ENCODE measurements at places on chromosomes 11 and 22.

- no peak for DNase-seq
These were observed 83.6 kb downstream of the PIWIL4 start for GRCh38 chr11:94650756-94651155.

DNA sequence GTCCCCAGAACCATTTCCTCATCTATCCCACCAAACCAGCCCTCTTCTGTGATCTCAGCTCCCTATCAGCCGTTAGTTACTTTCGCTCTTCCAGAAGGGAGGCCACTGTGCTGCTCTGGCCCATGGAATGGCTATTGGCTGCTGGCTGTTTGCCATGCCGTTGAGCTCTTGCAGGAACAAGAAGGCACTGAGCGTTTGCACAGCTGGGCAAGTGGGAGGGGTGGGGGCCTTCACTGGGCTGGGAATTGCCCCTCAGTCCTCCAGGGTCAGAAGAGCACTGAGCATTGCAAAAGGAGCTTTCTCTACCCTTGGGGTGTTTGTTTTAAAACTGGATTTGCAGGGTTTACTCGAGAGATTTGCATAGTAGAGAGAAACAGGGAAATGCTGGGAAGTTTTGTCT is 129.0 kb upstream of the PARVA start:
- no peak for DNase-seq

DNA sequence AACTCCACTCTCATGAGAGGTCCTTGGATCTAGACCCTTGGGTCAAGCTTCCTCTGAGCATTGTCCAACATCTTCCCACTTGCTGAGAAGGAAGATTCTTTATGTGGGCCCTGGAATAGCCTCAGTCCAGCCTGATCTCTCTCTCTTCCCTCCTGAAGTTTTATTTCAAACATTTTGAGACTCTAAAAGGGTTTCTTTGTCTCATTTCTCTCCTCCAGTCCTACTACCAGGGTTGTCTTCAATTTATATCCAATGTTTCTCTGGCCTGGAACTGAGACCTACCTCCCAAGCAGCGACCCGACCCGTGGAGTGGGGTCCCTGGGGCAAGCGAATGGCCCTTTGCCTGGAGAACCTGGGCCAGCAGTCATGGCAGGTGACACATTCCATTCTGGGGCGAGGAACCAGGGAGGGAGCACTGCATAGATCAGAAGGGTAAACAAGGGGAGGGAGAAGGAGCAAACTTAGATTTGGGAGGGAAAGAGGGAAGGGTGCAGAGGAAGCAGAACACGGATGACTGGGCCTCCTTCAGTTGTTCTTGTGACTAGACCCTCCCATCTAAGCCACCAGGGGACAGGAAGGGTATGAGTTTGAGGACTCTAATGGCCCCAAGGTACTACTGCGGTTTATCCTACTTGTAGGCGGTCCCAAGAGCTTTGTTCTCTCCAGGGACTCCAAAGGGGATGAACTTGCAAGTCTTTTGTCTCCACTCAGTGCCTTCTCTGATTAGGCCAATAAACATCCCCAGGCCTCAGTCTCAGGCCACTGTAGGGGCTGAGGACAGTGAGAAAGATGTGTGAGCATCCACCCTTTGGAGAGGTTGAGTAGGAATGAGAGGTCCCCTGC is 14.2 kb upstream of the PRAME start:
- no peak for DNase-seq

DNA sequence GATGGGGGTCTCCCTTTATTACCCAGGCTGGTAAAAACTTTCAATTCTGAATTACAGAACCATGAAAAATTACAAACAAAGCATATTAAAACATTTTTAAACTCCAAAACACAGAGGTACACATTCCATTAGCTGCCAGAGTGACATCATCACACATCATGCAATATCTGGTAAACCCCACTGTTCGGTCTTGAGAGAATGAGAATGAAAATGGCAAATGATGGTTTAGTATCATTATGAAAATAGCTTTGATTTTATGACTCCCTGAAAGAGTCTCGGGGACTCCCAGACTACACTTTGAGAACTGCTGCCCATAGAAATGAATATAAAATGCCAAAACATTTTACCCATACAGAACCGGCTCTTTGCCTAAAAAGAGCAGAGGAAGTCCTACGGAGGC is 18.8 kb downstream of the LARGE2 start:
- DNase-seq: no peak

- no peak for DNase-seq
These were observed 332 bp downstream of the TEAD1 start for GRCh38 chr11:12674571-12674935.

GRCh38 chr11:25065746-25066145 is 568.9 kb downstream of the LUZP2 start:
- DNase-seq: peak; percentile 53

- peak; percentile 52 for DNase-seq
These were observed 3.2 kb upstream of the ST14 start for GRCh38 chr11:130156108-130157022.

DNA sequence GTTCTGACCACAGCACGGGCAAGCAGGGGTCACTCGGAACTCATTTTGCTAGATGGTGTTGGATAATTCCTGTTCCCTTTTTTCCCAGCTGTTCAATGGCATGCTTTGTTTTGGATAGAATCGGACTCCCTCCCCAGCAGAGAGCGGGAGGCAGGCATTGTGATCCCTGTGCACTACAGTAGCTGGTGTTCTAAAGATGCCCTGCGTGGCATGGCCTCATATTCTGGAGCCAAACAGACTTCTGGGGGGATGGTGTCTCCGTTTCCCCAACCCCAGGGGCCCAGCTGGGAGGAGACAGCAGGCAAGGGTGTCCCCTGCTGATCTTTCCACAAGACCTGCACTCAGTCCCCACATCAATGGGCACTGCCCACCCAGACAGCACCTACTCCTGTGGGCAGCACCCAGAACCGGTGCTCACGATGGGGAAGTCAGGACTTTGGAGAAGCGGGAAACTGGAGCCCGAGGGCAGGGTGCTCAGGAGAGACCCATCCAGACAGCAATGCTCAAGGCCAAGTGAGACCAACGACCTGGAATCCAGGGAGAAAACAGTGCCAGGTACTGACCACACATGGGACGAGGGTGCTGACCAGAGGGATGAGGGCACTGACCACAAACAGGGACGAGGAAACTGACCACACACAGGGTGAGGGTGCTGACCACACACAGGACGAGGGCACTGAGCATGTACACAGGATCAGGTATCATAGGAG is 934.9 kb downstream of the BRD1 start:
- DNase-seq: no peak

- no peak for DNase-seq
These were observed 29.8 kb upstream of the TMEM135 start for GRCh38 chr11:87007963-87008362.

GRCh38 chr11:130179396-130180306 is 20.1 kb downstream of the ST14 start:
- peak; percentile 63 for DNase-seq

GRCh38 chr11:62706850-62707247 is 375 bp downstream of the BSCL2 start:
- no peak for DNase-seq

GRCh38 chr11:110349138-110349996 is 53.0 kb upstream of the RDX start:
- peak; percentile 79 for DNase-seq

DNA sequence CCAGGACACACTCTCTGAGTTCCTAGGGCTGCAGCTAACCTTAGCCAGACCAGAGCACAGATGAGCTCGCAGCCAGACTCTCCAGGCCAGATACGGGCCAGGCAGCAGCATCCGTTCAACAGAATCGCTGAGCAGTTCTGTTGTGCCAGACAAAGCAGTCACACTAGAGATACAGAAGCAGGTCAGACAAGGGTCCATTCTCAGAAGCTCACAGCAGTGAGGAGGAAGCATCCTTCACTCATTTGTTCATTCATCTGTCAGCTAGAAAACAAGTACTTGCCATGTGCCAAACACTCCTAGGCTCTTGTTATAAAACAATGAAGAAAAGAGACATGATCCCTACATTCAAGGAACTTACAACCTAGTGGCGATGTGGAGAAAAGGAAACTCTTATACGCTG is 2.6 kb downstream of the LMO2 start:
- DNase-seq: no peak

- DNase-seq: peak; percentile 61
These were observed 43.4 kb upstream of the PRDM11 start for GRCh38 chr11:45102810-45103621.

DNA sequence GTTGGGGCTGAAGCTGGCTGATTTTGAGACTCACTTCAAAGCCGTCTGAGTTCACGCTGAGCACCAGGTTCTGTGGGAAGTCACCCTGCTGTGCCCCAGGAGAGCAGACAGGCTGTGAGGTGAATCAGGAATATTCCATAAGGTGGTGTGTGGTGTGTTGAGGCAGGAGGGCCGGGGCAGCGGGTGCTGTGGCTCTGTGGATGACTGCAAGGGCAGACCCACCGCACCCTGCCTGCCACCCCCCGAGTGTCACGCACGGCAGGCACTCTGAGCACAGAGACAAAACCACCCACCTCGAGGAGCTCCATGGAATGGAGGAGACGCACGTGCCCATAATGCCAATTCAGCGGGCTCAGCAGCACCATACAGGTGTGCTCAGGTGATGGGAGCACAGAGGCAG is 147.8 kb downstream of the PKNOX2 start:
- no peak for DNase-seq

DNA sequence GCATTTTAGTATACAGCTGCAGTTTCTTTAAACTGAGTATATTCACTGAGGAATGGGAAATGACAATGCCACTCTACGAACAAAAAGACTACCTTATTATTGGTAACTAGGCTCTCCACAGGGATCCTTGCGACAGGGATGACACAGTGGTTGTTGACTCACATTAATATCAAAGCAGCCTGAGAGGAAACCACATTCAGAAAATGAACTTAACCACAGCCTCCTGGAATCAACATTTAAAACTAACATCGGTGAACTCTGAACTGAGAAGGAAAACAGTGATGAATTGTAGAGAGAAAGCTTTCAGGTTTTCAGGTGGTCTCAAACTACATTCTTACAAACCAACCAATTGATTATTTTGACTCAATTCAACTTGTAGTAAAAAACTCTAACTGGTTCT is 90.3 kb upstream of the MTMR2 start:
- DNase-seq: peak; percentile 88

DNA sequence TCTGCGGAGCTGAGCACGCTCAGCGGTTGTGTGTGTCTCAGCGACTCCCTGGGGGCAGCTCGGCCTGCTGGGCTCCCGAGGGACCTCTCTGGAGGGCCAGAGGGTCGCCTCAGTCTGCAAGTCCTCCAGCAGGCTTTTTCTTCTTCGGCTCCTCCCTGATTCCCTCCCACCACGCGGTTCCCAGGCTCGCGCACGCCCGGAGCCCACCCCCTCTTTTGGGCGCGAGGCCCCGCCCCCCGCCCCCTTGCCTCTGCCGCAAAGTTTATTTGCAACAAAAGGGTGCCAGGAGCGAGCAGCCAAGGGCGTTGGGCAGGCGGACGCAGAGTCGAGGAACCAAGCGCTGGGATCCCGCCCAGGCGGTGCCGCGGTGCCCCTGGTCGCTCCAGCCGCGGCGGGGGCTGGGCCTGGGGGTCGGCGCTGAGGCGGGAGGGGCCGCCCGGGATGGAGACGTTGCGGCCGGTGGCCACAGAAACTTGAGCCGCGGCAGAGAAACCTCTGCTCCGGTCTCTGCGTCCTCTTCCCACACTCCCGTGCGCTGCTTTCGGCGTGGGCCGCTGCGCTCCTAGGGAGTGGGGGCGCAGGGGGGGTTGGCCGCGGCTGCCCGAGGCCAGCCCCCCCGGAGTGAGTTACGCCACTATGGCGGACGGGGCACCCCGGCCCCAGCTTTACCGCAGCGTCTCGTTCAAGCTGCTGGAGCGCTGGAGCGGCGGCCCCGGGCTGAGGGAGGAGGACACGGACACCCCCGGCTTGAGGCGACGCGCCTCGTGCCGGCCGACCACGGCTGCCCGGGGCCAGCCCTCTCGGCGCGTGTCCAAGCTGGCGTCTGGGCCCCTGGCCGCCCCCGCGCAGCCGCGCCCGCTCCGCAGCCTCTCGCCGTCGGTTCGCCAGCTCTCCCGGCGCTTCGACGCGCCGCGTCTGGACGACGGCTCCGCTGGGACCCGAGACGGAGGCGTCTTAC is at the start of gene ARHGEF17:
Gene ARHGEF17 (plus strand): TSS at position 274 of the 958 bp plus-strand sequence. CDS start 363 bp downstream, at position 637.
- peak; percentile 39 for DNase-seq

DNA sequence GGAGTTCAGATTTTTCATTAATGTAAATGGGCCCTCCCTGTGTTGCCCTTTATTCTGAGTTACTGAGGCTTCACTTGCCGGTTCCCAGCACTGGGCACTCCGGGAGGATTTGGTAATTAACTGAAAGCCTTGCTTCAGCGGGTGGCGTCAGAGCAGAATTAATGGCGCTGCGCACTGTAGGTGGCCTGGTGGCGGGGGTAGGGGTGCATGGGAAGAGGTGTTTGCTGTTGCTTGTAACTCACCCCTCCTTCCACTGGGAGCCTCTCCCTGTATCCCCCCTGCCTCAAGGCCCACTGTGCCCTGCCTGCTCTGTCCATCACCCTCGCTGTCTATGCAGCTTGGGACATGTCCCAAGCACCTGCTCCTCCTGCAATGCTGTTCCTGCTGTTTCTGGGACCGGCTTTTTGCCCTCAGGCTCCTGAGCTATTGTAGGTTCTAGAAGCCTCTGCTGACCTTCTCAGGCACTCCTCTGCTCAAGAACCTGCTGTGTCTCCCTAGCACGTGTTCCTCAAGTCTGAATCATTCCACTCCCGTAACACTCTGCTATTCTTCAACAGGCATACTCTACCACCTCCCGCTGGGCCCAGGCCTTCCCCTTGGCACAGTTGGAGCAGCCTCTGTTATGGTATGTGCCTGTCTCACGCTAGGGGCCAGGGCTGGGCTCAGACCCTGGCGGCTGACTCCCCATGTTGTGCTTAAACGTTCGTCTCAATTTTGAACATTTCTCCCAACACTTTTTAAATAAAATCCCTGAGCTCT is 24.4 kb downstream of the ARHGAP8 start:
- DNase-seq: no peak

GRCh38 chr11:57762235-57762861 is 746 bp downstream of the CTNND1 start:
- DNase-seq: no peak

DNA sequence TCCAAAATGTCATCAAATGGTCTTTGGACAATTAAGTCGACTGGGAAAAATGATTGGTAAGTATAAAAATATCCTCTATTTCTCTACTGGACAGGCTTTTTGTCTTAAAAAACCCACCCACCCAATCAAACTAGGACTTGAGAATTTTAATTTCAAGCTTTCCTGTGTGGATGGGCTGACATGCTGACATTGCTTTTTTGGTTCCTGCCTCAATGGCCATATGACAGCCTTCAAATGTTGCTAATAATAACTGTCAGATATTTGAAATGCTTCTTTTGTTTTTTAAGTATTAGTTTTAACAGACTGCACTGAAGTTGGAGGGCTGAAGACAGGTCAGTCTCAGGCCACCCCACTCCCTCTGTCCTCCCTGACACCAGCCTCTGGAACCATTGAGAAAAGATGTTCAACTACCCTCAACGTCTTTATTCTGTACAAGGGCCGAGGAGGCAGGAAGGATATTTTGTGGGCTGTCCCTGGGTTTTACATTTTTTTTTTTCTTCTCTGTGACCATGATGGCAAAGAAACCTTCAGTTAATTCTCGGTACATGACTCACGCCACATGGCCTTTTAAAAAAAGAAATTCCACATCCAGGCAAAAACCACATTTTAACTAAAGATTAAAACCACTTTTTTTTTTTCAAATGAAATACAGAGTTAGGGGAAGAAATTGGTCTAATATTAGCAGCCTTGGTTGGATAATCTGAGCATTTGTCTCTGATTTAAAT is 130.4 kb downstream of the SLC1A2 start:
- peak; percentile 73 for DNase-seq
